ENCODE measurements at places on chromosomes 13 and 19.

- DNase-seq: no peak
Observed at GRCh38 chr13:105758918-105759860, 776.3 kb downstream of the EFNB2 start.

DNA sequence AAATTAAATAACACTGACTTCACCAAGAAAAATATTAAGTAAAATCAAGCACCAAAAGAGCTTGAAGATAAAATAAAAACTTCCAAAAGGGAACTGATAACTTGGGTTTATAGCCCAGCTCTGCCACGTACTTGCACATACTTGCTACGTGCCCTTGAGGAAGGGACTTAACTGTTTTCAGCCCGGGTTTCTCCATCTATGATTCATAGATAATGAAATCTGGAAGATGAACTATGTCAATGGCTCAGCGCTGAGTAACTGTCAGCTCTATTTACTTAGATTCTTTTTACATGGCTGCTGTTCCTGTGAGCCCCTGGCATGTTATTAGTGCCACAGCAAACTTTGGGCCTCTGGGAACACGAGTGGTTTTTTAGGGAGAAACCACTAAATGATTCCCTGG lies 9.6 kb upstream of the ZC3H13 start:
- DNase-seq: no peak

GRCh38 chr19:45231891-45232290 lies 13.3 kb downstream of the EXOC3L2 start:
- no peak for DNase-seq

DNA sequence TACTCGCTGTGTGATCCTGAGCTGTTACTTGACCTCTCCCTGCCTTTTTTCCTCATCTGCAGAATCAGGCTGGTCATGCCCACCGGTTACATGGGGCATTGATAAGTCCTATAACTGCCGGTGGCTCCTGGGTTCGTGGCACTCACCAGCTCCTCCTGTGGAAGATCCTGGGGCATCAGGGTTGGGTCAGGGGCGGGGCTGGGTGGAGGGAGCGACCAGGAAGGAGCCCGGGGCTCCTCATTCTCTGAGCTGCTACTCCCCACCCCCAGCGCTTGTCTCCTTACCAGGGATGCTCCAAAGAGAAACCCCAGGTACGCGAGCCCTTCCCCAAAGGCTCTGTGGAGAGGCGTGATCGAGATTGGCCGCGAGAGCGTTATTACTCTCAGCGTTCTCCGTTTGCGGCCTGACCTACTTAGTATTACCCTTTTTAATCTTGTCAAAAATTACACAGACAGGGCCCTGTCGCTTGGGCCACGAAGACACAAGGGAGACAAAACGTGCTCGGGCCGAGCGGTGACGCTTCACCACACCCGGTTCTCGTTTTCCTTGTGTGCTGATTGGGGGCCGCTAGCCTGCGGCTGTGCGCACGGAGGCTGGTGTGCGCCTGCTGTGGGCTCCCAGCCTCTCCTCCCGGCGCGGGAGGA lies 10.7 kb downstream of the HDGFL2 start:
- DNase-seq: no peak

GRCh38 chr19:34404109-34404909 lies at the start of gene PDCD2L:
PDCD2L (plus strand) TSS chr19:34404399; CDS start chr19:34404431, 32 bp downstream.
- peak; percentile 96 for DNase-seq

GRCh38 chr13:99981735-99982035 lies at the start of gene ZIC2:
ZIC2 (plus strand) TSS chr13:99981784; CDS start chr13:99982065, 281 bp downstream.
- DNase-seq: no peak
